ENCODE measurements at places on chromosomes 5 and 9.

GRCh38 chr5:1247811-1248210, 22.6 kb downstream of the SLC6A18 start:
- no peak for DNase-seq

DNA sequence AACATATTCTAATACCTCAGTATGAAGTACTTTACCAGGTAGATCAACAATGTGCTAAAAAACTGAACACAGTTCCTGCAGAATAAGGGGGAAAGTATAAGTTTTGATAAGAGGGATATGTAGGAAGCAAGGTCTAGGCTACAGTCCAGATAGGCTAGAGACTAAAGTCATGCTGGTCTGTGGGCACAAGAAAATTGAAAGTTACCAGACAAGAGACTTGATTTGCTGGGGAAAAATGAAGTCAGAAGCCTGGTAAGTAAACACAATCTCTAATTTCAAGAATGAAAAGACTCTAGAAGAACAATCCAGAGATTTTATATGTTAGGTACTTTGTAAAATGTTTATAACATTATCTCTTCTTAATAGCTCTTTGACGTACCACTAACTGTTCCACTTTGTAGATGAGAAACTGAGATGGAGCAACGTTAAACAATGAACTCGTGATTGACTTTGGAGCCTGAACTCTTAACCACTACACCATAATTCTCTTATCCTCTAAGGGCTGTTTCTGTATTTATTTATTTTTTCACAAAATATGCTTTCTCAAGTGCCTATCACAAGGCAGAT, 19.5 kb downstream of the ADAMTS6 start:
- DNase-seq: no peak

GRCh38 chr5:10441992-10442435, 335 bp downstream of the ROPN1L start:
- DNase-seq: no peak

DNA sequence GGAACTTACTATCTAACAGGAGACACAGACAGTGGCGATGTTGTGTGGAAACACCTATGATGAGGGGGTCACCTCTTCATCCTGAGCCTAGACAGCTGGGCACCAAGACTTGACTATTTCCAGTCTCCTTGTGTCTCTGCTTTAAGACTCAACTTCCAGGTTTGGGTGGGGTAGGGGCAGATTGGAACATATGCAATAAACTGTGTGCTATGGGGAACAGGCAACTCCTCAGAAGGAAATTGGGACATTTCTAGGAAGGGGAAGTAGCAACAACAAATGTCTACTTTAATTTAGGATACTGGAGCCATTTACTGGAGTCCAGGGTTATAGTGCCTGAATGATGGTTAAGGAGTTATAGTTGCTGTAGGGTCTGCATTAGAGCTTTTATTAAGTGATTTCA, 57.3 kb downstream of the FGF18 start:
- DNase-seq: no peak

DNA sequence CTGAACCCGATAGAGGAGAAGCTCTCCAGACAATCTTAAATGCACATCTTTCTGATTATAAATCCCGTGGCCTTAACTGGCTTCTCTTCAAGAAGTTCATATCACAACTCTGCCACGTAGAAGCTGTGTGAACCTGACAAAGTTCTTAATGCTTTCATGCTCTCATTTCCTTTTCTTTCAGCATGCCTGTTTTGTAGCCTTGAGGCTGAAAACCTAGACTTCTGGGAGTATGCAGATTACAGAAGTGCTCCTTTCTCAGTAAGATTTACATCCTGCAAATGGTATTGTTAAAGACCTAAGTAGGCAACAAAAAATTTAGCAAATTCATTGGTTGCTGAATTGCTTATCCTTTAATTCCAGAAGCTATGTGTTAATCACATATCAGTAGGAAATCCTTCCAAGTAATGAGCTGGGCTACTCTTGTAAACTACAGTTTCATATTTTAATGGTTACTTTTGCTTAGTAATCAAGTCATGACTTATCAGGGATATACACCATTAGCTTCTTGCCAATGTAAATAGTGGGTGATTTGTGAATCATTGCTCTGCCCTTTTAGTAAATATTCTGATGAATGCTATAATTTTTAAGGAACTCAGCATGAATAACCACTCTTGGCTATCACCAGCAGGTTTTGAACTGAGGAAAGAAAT, 334.7 kb downstream of the FBXL7 start:
- no peak for DNase-seq

GRCh38 chr9:5851445-5851844, 18.5 kb upstream of the ERMP1 start:
- no peak for DNase-seq

Measured in A549 (cell line).